Left colon (tissue), 2 donors: ENCODE measurements at places on chromosomes 1 and 21.

DNA sequence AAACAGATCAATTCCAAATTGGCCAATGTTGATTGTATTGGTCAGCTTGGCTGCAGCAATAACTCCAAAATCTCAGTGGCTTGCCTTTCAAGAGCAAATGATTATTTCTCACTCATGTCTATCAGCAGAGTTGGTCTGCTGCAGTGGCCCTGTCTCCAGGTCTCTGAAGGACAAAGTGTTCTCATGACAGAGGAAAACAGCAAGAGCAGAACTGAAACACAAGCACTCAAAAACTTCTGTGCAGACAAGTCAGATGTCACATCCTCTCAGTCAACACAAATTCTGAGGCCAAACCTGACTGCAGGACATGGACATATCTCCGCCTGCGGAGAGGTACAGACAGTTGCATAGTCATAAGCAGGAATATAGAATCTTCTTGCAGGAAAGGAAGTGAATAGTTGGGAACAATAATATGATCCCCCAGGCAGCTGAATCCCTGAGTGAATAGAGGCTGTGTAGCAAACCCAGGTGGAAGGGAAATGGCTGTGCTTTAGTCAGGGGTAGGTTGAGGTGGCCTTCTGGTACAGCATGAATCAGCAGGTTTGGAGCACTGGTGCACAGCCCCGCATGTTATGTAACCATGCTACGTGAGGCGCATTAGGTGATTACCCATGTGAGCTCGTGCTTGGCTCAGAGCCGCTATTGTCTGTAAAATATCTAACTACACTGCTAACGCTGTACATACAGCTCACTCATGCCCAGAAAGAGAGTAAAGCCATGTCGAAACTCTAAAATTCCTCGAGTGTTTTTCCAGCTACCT lies 17.1 kb upstream of the UBE2U start:
- DNase-seq: no peak

GRCh38 chr1:204670152-204670927 lies 15.2 kb downstream of the LRRN2 start:
- DNase-seq: no peak

GRCh38 chr1:115839679-115840237 lies 1.2 kb downstream of the NHLH2 start:
- DNase-seq: no peak

GRCh38 chr1:76866566-76866965 lies 714 bp upstream of the ST6GALNAC5 start:
- DNase-seq: no peak

- no peak for DNase-seq
These were observed 322 bp downstream of the TFB2M start for GRCh38 chr1:246565751-246566127.

- no peak for DNase-seq
These were observed 237.9 kb downstream of the PBX1 start for GRCh38 chr1:164796916-164797315.

DNA sequence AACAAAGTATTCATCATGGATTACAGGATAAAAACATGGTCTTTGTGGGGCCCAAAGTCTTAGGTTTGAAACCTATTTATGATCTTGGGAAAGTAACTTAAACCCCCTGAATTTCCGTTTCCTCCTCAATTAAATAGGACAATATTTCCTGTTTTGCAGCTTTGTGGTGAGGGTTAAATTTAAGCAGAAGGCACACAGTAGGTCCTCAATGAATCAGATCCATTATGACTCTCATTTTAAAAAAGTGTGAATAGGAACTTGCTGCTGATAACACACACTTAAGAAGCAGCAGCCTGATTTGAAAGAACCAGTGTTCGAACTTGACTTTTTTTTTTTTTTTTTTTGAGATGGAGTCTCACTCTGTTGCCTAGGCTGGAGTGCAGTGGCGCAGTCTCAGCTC lies 41.4 kb upstream of the VASH2 start:
- DNase-seq: no peak
